Activated gamma-delta T cell treated with Interleukin-2 at 50 U/mL for 16 hours (primary cell): ENCODE measurements at places on chromosomes 12 and 14.

DNA sequence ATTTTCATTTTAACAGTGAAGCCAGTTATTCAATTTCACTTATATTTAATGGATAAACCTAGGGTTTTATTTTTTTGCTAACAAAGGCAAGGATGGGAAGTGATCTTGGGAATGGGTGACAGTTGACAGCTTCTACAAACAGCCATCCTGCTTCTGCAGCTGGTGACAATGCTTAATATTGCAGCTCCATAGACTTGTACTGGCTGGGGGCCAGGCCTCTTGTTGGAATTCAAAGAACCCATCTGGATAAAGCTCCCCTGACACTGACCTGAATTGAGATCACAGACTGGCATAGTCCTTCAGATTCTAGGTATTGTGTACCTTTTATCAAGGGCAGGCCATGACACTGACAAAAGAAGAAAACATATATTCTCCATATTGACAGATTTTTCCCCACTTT is 664.6 kb upstream of the FOXG1 start:
- DNase-seq: no peak

GRCh38 chr14:67166450-67166853 is 22.8 kb upstream of the GARIN2 start:
- peak; percentile 11 for DNase-seq

DNA sequence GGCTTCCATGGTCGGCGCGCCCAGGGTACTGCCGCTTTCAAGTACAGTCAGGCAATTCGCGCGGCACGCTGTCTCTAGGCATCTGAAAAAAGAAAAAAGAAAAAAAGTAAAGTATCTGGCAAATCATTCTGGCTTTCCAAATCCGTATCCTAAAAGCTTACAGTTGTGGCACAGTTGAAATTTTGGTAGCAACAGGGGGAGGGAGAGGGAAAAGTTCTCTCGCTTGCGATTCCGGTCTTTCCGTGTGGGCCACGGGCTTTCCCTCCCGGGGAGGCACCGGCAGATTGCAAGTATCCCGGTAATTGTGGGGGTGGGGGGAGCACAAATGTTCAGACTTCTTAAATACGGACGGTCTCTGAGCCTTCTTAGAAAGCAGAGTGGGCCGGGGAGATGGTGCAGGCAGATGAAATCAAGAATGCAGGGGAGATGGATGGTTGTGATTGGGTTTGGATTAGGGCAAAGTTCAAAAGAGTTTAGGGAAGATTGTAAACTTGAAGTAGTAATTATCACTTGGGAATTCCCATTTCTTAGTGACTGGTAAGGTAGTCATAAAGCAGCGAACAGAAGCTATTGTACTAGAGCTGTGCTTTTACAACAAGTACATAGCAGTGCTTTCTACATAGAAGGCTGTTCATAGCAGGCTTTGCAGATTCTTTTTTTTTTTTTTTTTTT is 1.2 kb downstream of the SOCS2 start:
- peak; percentile 10 for DNase-seq

- no peak for DNase-seq
These were observed 13.1 kb upstream of the LRTM2 start for GRCh38 chr12:1807087-1807860.

GRCh38 chr14:37466003-37466622 is 128.9 kb downstream of the FOXA1 start:
- DNase-seq: no peak

DNA sequence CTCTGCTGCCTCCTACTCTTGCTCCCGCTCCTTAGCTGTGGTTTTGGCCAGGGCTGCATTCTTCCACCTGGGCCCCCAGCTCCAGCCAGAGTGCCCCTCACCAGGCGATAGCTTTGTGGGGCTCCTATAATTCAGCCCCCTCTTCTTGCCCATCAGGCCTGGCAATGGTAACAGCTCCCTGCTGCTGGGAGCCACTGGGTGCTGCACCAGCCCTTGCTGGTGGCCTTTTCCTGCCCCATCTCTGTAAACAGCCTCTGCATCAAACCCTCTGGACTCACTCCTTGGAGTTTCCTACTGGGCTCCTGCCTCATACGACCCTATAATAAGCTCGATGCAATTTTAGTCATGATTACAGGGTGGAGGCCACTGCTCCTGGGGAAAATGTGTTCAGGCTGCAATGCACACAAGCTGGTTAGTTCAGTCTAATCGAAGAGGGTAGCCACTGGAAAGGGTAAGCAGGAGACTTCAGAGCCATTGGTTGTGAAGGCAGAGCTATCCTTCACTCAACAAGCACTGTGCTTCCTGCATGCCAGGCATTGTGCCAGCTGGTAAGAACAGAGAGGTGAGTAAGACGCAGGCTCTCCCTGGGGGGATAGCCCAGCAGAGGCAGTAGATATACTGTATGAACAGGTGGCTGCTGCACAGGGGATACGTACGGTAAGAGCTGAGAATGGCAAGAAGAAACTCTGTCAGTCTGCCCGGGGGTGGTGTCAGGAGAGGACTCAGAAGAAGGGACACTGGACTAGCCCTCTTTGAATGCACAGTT is 24.7 kb downstream of the CLMN start:
- DNase-seq: no peak

DNA sequence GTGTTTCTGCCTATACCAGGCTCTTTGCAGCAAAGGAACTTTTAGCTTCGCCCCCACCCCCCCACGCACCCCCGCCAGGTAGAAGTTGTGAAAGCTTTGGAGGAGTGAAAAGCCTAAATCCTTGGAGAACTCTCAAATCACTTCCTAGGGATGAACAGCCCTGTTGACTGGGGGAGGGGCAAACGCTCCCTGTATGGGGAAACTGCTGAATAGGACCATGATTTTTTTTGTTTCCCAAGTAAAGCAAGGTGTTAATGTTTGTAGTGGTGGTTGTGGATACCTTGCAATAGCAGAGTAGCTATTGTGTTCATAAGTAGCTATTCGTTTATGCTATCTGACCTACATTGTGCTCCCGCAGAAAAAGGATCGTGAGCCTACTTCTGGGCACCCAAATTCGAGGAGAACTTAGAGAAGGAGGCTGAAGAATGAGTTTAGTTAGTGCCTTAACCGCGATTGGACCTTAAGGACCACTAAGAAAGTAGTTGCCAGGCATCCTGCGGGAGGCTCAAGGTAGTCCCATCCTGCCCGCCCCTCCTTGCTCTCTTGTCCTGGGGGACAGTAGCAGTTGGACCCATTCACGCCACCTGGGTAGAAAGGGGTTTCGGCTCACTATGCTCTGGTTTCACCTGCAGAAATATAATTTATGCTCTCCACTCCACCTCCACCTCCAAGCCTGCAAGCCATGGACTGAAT is 901 bp upstream of the NFKBIA start:
- no peak for DNase-seq

DNA sequence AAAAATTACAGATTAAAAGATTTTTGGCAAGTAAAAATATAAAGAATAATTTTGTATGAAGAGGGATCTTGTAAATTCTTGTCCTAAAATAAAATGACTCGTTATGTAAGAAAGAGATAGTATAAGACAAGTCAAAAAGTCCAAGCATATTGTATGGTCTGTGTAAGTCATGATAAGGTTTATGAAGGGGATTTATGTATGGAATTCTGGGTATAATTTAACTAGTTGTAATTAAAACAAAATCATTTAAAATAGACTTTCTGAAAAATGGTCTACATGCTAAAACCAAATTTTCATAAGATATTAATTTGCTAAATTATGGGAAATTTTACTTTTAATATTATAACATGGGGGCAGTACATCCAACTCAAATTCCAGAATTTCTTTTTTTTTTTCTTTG is 17.6 kb upstream of the PEX5 start:
- no peak for DNase-seq

GRCh38 chr14:67468378-67468730 is 20.2 kb downstream of the TMEM229B start:
- no peak for DNase-seq

GRCh38 chr12:70648831-70649230 is 11.6 kb upstream of the PTPRB start:
- DNase-seq: no peak

DNA sequence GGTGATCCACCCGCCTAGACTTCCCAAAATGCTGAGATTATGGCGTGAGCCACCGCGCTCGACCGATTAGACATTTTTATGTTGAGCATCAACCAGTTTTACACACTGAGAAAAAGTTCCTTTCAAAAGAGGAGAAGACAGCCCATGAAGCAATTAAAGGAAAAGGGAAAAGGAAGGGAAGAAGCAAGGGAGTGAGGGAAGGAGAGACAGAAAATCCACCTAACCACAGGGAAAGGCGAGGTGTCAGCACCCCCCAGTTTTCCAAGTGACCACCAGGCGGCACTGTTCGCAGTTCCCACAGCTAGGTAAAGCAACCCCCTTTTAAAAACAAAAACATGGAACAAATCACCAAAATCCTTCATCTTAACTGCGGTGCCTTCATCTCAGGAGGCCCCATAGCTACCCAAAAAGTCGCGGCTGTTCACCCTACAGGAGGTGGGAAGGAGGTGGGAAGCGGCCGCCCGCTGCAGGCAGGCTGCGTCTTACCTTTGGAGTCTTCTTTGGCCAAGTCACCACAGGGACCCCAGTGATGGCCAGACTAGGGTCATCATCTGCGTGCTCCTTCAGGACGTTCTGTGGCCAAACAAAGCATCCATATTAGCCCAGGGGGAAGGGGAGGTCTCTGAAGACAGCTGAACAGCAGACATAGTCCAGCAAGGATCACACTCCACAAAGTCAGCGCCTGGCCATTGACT is 86.6 kb downstream of the KDM2B start:
- peak; percentile 62 for DNase-seq

DNA sequence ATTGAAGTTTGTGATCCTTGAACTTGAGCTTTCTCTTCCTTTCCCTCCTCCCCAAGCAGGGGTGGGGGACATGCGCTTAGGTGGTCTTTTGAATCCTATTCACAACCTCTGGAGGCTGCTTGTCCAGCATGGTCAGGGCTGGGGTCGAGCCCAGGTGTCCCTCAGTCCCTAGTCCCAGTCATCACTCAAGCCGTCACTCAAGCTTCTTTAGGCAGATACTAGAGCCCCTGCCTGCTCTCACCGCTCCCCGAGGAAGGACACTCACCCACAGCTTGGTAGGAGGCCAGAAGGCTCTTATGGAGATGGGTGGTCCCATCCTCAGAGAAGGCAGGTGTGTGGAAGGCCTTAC is 532 bp upstream of the C1RL start:
- no peak for DNase-seq

DNA sequence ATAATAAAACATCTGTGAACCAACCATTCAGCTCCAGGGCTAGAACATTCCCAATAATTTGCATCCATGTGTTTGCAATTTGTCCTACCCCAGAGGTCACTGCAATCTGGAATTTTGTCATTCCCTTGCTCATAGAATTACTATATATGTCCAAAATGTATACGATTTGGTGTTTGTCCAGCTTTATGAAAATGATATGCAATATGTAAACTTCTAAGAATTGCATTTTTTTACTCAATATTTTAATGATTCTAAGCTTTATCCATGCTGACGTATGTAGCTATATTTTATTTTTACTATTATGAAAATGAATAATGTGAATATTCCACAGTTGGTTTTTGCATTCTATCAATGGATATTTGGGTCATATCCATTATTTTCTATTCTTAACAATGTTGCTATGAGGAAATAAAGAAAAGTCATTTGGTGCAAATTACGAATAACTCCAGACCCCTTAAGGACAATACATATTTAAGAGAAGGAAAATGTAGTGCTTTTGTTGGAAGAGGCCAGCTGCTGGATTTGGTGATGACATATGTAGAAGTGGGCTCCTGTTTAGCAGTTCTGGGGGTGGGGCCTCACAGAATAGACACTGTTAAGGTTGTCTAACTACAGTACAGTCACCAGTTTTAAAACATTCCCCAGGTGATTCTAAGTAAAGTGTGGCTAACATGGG is 139.4 kb downstream of the SLC38A4 start:
- no peak for DNase-seq

DNA sequence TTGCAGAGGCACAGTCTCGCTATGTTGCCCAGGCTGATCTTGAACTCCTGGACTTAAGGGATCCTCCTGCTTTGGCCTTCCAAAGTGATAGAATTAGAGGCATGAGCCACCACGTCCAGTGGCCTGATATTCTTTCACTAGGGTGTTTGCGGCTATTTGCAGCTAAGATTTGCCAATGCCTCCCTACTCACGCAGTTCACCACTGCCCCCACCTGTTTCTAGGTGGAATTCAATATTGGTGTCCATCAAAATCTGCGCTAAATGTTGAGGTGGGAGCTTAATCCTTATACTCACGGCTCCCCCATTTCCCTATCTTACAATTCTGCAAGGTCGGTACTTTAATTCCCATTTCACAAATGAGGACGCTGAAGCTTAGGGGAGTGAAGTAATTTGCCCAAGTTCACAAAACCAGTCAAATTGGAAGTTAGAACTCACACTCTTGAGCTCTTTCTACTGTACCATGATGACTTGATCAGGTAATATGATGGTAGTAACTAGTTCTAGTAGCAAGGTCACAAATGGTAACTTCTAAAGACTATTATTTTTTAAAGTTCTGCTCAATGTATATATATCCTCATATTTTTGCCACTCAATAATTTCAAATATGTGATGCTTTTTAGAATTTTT is 22.1 kb upstream of the LRRC9 start:
- DNase-seq: no peak

DNA sequence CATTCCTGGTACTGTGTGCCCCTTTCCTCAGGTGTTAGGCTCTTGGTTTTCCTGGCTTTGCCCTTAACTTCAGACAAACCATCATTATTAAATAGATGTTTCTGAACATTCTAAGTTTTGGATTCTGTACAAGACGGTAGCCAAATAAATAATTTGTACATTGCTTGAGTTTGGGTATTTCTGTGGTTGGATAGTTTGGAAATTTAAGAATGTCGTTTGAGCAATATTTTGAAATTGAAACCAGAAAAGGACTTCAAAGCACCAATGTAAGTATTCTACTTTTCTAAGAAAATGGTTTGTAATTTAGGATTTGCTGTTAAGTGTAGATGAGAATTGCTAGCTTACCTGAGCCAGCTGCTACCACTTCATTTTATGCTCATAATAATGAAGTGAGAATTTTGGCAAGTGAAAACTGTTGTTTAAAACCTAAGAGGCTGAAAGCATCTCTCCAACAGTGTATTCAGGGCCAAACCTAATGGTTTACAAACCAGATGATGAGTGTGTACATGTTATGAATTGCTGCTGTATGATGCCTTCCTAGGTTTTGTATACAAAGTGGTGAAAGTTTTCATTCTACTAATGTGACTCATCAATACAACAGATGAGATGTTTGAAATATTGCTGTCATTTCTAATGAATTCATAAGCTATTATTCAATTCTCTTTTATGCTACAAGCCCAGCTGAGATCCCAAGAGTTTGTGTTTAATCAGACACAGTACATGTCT is 181.5 kb upstream of the PRKD1 start:
- DNase-seq: no peak

- DNase-seq: no peak
These were observed 37.5 kb downstream of the MAP3K9 start for GRCh38 chr14:70771781-70772212.

DNA sequence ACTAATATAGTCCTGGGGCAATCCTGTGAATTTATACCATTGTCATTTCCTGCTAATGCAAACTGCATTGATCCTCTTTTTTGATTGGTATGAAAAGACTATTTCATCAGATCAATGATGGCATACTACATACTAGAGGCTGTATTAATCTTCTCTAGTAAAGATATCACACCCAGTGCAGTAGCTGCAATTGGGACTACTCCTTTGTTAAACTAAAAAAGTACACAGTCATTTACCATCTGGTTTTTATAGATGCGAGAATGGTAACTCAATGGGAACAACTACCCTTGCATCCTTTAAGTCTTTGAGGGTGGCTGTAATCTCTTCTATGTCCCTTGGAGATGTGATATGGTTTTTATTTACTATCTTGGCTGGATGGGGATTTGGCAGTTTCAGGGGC is 80.2 kb upstream of the STK38L start:
- DNase-seq: no peak

- no peak for DNase-seq
These were observed 400.2 kb downstream of the BCL11B start for GRCh38 chr14:98871796-98872195.

- DNase-seq: no peak
These were observed 37.5 kb upstream of the DTX1 start for GRCh38 chr12:113019025-113019424.
